CMK (cell line): ENCODE measurements at places on chromosomes 12 and 14.

GRCh38 chr12:101539148-101539547 lies 55.6 kb upstream of the MYBPC1 start:
- DNase-seq = no peak

GRCh38 chr12:503111-503761 lies 43.5 kb downstream of the B4GALNT3 start:
- no peak for DNase-seq

DNA sequence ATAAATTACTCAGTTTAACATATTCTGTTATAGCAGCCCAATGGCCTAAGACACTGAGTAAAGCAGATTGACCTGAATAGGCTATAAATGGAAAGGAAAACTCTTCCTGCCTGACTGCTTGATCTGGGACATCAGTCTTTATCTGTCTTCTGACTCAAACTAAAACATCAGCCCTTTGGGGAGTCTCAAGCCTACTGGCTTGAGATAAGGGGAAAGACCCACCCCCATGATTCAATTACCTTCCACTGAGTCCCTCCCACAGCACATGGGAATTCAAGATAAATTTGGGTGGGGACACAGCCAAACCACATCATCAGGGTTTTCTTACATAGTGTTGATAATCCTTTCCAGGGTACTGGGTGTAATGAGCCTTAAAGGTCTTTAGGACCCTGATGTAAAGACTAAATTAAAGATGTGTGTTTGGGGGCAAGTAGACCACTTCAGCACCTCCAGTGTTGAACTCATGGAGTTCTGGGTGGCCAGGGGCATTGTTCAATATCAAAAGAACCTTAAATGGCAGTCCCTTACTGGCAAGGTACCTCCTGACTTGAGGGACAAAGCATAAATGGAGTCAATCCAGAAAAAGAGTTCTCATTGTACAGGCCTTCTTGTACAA lies 67.8 kb downstream of the TSHR start:
- peak; percentile 43 for DNase-seq

GRCh38 chr12:49672301-49673217 lies 34.6 kb downstream of the FMNL3 start:
- DNase-seq = no peak

GRCh38 chr12:114209861-114210260 lies 196.1 kb downstream of the TBX5 start:
- no peak for DNase-seq

DNA sequence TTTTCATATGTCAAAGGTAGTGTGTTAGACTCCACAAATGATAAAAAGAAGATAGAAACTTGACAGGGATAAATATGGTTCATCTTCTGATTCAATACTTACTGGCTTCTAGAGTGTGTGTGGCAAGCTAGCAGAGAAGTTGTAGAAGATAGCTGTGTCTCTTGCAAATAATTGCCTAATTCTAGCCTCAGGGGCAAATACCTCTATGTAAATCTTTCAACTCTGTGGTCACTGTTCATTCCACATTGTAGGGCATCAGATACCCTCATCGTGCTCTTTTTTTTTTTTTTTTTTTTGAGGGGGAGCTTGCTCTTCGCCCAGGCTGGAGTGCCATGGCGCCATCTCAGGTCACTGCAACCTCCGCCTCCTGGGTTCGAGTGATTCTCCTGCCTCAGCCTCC lies 1.7 kb downstream of the OLR1 start:
- DNase-seq = no peak

DNA sequence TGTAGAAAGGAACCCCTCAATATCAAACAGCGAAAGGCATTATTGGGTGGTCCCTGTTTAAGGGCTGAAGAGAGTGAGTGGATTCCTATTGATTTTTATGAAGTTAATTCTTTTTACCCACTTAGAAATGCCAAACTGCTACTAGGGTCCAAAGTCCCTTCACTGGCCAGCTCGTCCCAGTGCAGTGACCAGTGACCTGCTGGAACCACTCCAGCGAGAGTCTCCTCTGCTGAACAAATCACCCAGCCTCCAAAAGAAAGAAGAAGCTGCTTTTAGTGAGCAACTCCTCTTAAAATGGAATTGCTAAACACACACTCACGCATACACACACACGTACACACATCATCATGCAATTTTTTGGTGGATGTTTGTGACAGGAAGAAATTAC lies 198.2 kb upstream of the PLEKHG7 start:
- no peak for DNase-seq

DNA sequence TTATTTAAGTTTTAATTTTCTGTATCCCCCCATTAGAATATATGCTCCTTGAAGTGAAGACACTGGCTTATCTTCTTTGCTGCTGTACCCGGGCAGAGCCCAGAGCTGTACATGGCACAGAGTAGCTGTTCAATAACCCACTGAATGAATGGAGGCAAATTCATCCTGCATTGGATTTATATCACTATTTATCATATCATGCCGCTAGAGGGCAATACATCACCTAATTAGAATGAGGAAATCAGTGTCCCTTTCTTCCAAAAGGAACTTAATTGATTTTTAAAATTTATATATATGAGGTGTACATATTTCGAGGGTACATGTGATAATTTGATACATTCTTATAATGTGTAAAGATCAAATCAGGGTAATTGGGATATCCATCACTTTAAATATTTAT lies 89.2 kb upstream of the TMEM260 start:
- no peak for DNase-seq

DNA sequence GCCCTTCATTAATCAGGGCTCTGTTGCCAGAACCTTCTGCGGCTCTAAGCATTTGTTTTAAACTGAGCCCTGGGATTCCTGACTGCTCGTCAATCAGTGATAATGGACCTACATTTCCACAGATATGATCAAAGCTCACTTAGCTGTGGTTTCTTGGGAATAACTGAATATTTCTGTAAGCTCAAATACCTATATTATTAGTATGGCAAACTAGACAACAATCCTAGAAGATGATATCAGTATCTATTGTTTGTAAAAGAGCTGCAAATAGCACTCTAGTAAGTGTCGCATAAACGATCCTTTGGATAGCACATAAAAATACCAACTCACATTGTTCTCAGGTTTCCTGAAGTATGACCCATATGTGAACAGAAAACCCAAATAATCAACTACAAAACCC lies 150.4 kb downstream of the PPM1H start:
- DNase-seq = no peak

DNA sequence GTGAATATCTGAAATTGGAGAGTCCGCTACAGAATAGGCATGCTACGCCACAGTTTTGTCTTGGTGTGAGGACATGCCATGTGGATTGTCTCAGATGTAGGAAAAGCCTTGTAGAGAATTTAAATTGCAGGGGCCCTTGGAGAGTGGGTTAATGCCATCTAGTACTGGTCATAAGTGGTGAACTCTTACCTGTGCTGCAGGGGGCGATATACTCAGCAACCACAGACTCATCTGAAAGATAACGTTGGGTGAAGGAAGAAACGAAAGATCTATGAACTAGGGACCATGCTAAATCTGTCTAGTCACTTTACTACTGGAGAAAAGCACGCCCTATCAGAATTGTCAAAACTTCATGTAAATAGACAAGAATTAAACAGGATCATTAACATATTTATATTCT lies 33.7 kb upstream of the A2M start:
- no peak for DNase-seq

GRCh38 chr12:65720136-65721130 lies 103.8 kb upstream of the HMGA2 start:
- no peak for DNase-seq

DNA sequence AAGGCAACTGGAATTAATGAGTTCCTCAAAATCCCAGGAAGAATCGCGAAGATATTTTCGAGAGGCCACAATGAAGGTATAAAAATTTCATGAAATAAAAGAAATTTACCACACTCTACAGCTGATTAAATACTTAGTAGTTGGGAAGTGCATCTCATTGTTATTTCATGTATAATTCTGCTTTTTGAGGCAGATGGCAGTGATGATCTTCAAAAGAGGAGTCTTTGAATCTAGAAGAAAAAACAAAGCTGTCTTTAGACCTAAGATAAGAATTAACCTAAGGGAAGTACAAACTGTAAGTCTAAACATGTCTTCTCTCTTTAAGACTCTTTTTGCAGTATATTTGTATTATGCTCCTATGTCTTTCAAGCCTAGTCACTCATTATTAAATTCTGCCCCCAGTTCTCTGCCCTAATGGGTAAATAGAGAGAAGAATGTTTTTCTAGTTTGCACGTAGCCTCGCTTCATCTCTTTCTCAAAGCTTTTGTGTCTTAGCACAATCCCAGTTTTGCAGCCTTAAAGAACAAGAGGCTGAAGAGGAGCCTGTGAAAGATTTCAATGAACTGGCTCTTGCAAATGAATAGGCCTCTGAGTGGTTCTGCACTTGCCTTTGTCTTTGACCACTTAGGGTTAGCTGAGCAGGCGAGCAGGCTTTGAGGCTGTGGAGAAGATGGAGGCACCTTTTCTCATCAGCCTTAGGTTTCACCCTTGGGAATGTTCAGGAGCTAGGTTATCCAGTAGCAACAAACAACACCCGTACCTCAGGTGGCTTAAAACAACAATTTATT lies 32.7 kb downstream of the CFAP54 start:
- no peak for DNase-seq

- DNase-seq = no peak
Measured at GRCh38 chr14:99760817-99761216, 32.4 kb upstream of the EML1 start.

GRCh38 chr14:55803873-55804553 lies 224.0 kb downstream of the KTN1 start:
- no peak for DNase-seq

GRCh38 chr12:53719649-53720048 lies 7.6 kb downstream of the CALCOCO1 start:
- no peak for DNase-seq

DNA sequence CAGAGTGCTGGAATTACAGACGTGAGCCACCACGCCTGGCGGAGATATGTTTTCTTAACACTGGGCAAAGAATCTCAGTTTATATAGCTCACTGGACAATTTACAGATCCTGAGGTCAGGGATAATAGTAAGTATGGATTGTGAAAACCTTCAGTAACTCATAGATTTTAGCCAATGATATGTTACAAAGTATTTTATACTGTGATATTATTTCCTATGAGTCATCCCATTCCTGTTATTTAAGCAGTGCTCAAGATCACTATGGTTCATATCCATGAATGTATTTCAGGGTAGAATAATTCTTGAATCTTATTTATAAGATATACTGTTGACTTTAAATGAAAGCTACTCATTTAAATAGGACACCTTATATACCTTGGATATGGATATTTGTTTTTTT lies 107.2 kb downstream of the RAD51B start:
- no peak for DNase-seq

DNA sequence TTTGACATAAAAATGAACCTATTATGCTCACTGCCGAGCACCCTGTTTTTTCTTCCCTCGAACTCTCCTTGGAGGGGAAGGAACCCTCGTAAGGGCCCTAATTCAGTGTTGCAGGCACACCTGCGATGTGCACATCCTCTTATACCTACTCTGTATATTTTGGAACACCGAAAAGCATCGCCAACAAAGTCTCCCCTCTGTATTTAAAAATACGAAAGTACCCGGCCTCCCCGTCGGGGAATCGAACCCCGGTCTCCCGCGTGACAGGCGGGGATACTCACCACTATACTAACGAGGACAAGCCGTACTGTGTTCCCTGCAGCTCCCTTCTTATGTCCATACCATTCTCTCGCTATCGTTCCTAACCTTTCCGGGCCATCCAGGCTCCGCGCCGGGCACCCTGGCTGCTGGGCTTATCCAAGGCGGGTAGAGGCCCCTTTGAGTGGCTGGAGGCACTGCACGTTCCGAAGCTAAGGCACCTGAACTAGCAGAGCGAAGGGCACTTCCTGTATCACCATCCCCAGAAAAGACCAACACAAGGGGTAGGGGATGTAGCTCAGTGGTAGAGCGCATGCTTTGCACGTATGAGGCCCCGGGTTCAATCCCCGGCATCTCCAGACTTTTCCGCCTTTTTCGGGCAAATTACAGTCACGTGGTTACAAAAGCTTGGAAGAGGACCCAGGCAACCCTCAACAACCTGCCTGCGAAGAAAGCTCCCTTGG lies 25.1 kb upstream of the UBC start:
- peak; percentile 91 for DNase-seq

GRCh38 chr12:58186914-58187313 lies 245.5 kb downstream of the ATP23 start:
- no peak for DNase-seq

GRCh38 chr14:35385042-35385839 lies 19.3 kb downstream of the NFKBIA start:
- DNase-seq = no peak

DNA sequence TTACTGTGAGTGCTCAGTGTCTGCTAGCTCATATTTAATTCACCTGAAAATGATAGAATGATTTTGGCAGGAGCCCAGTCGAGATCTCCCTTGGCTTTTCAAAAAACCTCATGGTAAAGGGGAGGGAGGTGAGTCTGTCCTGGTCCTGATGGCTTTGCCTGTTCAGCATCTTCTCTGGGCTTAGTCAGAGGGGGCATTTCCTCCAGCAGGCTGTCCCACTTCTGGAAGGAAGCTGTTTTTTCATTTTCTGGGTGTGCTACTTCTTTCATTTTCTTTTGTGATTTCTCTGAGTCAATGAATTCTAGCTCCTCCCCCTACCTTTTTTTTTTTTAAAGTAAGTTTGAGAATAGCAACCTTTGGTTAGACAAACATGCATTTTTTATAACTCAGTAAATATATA lies 58.8 kb downstream of the TMX1 start:
- DNase-seq = no peak
